ENCODE measurements at places on chromosomes 5 and 9.

GRCh38 chr5:34005211-34005610, 2.6 kb downstream of the AMACR start:
- DNase-seq: no peak

GRCh38 chr9:116468793-116469527, 218.1 kb upstream of the TRIM32 start:
- DNase-seq: no peak

DNA sequence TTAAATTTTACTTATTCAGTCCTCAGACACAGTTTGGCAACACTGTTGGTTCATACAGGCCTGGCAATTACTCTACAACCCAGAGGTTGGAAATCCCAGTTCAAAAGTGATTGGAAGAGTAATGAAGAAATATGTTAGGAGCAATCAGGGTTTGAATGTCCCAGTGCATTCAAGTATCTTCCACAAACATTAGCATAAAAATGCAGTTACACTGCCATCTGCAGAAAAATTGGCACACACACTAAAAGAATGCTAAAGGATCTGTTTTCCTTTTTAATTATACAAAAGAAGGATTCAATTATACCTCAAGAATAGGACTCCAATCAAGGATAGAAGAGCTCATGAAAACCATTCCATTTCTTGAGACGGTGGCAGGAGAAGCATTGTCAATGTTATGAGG, 130.2 kb downstream of the DNAH5 start:
- DNase-seq: no peak

- no peak for DNase-seq
Observed at GRCh38 chr5:151113651-151114050, 32.8 kb upstream of the TNIP1 start.

- no peak for DNase-seq
Observed at GRCh38 chr9:122386311-122386872, 15.6 kb downstream of the PTGS1 start.

DNA sequence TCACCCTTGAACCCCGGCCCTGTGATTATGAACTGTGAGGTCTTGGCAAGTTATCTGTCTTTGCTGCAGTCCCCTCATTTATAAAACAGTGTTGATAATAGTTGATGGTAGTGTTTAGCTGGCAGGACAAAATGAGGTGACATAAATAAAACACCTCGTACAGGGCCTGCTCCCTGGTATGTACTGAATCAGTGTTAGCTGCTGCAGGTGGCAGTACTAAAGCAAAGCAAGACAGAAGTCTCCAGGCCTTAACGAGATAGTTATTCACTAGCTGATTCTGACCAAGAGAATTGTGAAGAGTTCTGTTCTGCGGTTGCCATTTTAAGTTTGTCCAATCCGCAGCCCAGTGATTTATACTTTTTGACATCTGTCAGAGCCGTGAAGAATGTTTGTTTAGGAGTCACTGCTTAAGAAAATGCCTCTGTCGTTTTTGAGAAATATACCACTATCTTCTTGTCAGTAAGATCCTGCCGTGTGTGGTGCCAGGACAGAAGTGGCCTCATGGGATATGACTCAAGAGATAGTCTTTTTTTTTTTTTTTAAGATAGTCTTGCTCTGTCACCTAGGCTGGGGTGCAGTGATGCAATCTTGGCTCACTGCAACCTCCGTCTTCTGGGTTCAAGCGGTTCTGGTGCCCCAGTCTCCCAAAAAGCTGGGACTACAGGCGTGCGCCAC, 75.9 kb downstream of the KDM4C start:
- no peak for DNase-seq

DNA sequence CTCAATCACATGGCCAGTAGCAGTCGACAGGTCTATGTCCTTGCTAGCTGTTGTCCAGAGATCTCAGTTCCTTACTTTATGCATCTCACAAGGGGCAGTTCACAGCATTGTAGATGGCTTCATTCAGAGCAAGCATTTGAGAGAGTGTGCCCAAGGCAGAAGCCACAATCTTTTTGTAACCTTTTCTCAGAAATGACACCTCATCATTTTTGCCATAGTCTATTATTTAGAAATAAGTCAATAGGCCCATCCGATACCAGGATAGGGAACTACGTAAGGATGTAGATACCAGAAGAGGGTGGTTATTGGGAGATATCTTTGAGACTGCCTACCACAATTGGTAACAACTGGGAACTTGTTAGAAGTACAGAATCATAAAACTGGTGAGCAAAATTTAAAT, 37.1 kb downstream of the LURAP1L start:
- DNase-seq: no peak

- DNase-seq: peak; percentile 50
Observed at GRCh38 chr5:36507332-36507952, 99.0 kb upstream of the SLC1A3 start.

DNA sequence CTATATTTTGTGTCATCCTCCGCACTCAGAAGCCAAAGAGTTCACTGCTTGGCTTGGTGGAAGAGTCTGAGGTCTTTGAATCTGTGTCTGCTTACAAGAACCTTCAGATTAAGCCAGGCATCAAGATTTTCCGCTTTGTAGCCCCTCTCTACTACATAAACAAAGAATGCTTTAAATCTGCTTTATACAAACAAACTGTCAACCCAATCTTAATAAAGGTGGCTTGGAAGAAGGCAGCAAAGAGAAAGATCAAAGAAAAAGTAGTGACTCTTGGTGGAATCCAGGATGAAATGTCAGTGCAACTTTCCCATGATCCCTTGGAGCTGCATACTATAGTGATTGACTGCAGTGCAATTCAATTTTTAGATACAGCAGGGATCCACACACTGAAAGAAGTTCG, 19.2 kb downstream of the TIGD6 start:
- DNase-seq: no peak

- no peak for DNase-seq
Observed at GRCh38 chr5:44983006-44983405, 174.3 kb downstream of the MRPS30 start.

DNA sequence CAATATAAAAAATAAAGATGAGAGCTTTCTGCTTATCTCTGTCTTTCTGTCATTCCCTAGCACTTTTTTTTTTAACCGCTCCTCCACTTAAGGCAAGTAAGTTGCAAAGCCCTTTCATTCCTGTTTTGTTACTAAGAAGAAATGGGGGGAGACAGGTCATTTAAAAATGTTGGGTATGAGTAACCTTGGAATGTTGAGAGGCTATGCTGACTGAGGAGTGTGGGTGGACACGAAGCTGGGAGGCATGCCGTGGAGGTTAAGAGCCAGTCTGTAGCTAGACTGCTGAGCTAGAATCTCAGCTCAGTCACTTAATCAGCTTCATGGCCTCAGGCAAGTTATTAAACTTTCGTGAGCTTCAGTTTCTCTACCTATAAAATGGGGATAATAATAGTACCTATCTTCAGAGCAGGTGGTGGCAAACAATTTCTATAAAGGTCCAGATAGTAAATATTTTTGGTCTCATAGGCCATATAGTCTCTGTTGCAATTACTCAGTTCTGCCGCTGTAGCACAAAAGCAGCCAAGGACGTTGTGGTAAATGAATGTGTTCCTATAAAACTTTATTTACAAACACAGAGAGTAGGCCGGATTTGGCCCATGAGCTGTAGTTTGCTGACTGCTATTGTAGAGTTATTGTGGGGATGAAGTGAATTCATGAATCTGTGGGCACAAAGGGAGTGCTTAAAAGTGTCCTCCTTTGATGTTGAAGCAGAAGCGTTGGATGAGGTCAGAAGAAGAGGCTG, 220.0 kb downstream of the GABBR2 start:
- DNase-seq: no peak

GRCh38 chr5:11780641-11781345, 123.5 kb downstream of the CTNND2 start:
- no peak for DNase-seq

DNA sequence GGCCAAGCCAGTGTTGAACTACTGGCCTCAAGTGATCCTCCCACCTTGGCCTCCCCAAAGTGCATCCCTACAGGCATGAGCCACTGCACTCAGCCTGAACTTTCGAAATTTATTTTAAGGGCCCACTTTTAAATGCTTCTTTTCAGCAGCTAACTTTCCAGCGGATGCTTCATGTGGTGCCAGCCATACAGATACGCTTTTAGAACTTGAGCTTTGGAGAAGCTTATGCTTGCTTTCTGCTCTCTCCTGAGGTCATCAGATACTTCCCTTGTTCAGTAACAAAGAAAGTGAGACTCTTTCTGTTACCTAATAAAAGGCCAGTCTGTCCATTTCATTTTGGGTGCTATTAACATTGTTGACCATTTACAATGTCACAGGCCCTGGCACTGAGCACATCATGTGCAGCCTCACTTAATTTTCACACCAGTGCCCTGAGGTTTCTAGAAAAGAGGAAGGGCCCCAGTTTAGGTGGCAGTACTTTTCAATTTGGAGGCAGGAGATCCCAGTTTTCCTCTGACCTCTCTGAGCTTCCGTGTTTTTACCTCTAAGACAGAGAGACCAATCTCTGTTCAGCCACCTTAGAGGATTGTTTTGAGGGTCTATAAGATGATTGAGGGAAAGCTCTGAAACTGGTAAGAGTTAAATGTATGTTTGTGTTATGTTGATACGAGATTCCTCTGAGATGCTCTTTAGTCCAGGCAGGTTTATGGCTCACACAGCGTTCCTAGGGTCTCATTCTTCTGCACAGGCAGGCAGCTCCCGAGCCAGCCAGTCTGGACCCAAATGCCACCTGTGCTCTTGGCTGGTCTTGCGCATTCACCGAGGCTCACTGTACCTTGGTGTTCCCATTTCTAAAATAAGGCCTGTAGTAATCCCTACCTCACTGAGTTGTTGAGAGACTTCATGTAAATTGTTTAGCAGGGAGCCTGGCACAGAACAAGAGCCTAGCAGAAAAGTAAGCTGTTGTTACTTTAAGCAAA, 4.4 kb downstream of the ABL1 start:
- DNase-seq: no peak

DNA sequence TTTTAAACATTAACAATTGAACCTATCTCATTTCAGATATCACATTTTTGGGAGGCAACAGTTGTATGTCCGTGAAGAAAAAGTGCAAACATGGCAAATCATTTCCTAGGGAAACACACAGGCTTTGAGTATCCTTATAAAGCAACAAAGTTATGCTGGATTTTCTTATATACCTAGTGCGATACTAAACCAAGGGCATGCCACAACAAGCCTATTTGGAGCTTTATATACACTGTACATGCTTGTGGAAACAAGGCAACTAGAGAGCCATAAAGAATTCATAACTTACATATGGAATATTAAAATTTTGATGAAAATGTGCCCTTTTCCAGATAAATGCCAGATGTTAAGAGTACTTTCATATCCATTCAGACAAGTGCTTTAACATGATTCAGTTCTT, 191.4 kb downstream of the DCP2 start:
- no peak for DNase-seq

- DNase-seq: no peak
Observed at GRCh38 chr5:131160134-131160533, 4.9 kb downstream of the HINT1 start.

All from naive thymus-derived CD4-positive, alpha-beta T cell (primary cell).